ENCODE measurements at places on chromosomes 12 and 14. TPM values are rescaled to one million over a fixed set of nuclear protein-coding genes. Genes with fewer than 3 reads are reported as not detected.

RGS6 gene
- total RNA-seq: not detected

DNA sequence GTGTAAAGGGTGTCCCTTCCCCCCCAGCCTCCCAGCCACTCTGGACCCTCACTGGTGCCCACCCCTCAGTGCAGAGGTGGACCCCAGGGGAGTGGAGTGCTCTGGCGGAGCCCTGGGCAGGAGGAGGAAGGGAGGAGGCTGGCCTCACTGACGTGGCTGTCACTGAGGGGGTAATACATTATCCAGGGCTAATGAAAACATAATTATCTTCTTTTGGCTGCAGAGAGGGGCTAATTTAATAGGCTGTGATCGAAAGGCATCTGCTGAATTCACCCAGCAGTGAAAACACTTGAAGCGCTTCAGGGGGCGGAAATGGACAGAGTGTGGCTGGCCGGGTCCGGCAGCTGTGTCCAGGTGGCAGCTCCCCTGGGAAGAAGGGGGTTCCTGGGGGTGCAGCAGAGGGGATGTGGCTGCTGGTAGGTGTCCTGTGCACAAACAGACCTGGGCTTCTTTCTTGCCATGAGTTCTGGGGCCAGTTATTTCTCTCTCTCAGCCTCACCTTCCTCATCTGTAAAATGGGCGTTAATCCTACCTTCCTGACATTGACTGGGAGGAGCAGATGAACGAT, 3.7 kb upstream of the NOS1 start:
- no peak for DNase-seq

GRCh38 chr12:102436867-102437266, 43.5 kb downstream of the IGF1 start:
- no peak for DNase-seq

DNA sequence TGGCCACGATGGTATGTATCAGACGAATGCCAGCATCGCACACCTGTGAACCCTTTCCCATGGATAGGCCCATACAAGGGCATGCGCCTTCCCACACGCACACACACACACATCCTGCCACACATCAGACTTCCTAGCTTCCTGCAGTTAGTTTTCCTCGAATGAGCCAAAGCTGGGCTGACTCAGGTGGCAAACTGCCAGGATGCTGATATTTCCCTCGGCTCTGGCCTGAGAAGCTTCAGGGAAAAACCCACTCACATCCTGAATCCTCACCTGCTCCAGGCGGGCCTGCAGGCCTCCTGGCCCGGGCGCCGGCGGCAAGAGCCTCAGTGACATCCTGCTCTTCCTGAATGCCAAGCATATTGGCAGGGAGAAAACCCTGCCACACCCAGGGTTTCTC, 22.4 kb downstream of the CALM1 start:
- DNase-seq: peak; percentile 83

DNA sequence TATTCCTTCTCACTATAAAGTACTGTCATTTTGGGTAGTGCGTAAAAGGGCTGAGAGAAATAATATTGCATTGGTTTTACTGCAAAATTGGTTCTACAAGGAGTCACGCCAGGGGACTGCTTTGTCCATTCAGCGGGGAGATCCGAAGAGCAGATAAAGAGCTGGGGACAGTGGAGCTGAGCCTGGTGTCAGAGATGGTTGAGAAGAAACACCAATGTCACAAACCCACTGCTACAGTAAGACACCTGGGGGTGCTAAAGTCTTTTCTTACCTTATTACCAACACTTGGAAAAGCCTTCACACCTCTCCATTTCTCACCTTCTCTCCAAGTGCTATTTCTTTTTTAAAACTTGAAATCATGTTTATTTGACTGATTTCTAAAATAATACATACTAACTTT, 14.1 kb downstream of the IL31 start:
- DNase-seq: no peak

DNA sequence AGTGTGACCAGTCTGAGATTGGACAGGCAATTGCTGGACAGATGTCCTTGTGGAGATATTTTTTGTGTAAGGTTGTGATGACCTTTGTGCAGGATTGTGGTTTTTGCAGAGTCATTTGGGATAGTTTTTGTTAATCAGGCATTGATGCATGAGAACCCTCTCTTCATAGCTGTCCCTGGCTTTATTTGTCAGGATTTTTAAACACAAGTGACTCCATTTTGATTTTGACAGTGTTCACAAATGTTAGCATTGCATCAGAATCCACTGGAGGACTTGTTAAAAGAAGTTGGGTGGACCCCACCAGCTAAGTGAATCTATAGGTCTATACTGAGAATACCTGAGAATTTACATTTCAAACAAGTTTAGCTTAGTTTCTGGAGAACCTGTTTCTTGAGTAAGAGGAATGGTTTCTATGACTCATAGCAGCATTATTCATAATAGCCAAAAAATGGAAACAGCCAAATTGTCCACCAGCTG, 11.8 kb downstream of the FNTB start:
- no peak for DNase-seq

DNA sequence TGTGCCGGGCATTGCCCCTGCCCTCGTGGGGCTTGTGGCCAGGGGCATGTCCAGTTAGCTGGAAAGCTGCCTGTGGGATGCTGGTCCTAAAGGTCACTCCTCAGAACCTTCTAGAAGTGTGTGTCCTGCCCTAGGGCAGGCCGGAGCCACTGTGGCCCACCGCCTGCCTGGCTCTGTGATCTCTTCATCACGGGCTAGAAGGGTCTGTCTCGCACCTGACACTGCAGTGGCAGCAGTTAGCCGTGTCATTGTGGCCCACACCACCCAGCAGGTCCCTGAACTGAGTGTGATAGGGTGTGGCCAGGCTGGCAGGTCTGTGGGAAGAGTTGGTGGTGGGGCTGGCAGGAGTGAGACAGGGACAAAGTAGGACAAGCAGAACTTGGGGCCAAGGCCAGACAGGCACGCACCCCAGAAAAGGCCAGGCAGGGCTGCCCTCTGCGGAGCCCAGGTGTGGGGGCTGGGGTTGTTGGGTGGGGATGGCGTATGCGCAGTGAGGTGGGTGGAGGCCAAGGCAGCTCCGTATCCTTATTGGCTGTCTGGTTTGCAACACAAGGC, 41.2 kb downstream of the ADGRD1 start:
- DNase-seq: no peak

REP15 gene
- total RNA-seq: not detected

DNA sequence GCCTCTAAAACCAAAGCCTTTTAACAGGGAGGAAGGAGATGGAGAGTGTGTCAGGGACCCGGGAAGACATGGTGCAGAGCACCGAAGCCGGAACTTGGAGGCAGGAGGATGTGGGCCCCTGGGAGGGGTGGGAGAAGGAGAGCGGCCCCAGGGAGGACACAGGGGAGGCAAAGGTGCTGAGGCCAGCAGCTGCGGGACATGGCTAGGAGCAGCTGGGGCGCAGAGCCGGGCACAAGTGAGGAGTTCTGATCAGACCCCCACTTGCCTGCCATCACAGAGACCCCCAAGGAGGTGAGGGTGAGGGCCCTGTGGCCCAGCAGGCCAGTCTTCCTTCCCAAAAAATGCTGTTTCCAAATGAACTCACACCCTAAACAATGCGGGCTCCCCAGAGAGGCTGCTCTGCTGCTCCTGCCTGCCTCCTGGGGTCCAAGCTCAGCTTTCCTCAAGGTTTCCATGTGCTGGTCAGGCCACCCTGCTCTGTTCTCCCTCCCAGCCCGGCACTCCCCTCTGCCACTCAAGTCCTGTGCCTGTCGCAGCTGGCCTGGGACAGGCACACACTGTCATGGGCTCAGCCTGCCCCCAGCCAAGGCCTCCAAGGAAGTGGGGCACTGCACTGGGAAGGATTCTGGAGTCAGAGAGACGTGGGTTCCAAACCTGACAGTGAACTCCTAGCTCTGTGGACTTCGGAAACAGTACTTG, 24.0 kb downstream of the CHGA start:
- no peak for DNase-seq

NDUFA12 gene
- 243 TPM for total RNA-seq

Data from G401 (cell line).